ACHN (cell line): ENCODE measurements at places on chromosomes 2 and 18.

- peak; percentile 40 for DNase-seq
Observed at GRCh38 chr18:34023471-34023870, 201.2 kb downstream of the NOL4 start.

- no peak for DNase-seq
Observed at GRCh38 chr18:4040391-4041092, 414.6 kb downstream of the DLGAP1 start.

DNA sequence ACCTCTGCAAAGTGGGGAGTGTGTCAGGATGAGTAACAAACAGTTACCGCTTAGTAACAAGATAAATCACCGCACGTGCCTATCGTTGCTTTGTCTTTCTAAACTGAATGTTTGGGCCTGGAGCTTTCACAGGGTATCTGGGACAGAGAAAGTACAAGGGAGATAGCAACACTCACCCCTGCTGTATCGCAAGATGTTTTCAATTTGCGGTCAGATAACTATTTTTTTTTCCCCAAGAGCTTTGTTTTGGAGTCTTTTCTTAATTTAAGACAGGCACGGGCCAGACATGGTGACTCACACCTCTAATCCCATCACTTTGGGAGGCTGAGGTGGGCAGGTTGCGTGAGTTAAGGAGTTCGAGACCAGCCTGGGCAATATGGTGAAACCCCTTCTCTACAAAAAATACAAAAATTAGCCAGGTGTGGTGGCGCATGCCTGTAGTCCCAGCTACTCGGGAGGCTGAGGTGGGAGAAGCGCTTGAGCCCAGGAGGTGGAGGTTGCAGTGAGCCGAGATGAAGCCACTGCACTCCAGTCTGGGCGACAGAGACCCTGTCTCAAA is 146.6 kb downstream of the GBX2 start:
- DNase-seq = no peak

- no peak for DNase-seq
Observed at GRCh38 chr2:10064932-10065772, 15.1 kb downstream of the CYS1 start.

DNA sequence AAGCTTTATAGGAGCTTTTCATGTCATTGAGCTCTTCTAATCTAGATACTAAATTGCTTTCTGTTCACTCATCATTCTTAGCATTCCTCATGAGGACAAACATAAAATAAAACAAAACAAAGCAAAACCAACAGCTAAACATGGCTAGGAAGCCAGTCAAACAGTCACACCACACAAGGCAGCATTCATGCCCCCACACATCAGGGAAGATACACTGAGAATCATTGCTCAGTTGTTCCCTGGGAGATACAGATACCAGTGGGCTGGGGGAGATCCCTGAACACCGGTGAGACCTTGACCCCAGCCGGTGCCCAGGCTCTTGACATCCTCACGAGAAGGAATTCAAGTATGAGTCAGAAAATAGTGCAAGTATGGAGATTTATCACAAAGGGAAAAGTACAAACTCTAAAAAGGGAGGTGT is 177.9 kb upstream of the ARL4C start:
- peak; percentile 10 for DNase-seq

DNA sequence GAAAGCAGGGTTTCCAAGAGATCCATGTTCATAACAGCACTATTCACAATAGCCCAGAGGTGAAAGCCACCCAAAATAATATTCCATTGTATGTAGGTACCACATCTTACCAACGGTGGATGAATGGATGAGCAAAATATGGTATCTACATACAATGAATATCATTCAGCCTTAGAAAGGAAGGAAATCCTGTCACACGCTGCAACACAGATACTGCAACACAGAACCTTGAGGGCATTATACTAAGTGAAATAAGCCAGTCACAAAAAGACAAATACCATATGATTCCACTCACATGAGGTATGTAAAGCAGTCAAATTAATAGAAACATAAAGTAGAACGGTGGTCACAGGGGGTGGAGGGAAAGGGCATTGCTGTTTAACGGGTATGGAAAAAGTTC is 155.7 kb downstream of the DTNB start:
- no peak for DNase-seq

- DNase-seq = no peak
Observed at GRCh38 chr2:108228006-108228405, 11.8 kb upstream of the SULT1C3 start.

- DNase-seq = no peak
Observed at GRCh38 chr18:49697757-49698524, 115.4 kb downstream of the ACAA2 start.
